ENCODE measurements at places on chromosomes 6 and 20.

DNA sequence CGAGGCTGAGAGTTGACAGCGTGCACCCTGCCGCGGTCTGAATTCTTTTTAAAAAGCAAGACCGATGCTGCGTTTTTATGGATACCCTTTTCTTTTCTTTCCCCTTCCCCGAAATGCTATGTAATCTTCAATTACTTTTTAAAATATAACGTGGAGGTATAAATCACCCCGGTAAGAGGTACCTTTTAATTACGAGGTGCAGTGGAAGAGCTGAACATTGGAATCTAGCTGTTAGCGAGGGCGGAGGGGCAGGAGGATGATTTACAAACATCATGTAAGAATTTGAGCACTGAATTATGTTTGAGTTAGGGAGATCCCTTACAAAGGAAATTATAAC is 1.2 kb downstream of the EYA2 start:
- DNase-seq, result no peak

GRCh38 chr6:121830736-121831135 is 395.3 kb downstream of the GJA1 start:
- no peak for DNase-seq

DNA sequence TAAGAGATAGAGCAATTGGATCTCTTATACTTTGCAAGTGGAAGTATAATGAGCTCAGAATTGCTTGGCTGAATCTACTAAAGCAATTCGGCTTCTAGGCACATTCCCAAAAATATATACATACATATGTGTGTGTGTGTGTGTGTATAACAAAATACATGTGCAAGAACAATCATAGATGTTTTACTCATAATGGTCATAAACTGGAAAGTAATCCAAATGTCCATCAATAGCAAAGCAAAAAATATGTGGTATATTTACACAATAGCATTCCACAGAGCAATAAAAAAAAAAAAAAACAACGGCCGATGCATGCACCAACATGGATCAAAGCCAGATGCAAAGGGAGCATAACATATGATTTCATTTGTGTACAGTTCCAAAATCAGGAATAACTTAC is 707.9 kb downstream of the RFPL4B start:
- no peak for DNase-seq

- no peak for DNase-seq
Measured at GRCh38 chr6:168111911-168112310, 32.9 kb upstream of the FRMD1 start.

DNA sequence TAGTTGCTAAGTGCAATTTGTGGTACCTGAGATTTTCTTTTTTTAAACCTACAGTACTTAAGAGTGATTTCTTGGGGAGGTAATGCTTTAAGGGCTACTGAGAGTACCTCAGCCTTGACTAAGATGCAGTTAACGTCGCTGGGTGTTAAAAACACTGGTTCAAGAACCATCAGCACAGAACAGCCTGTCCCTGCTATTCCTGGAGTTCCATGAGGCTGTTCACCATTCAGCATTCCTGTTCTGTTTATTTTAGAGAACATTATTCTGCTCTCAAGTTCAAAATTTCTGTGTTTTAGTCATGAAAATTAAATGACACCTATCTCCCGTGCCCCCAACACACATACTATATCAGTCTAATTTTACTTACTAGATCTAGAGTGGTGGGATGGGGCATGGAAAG is 1.7 kb upstream of the PRELID3B start:
- no peak for DNase-seq

- DNase-seq, result peak; percentile 26
Measured at GRCh38 chr20:24100370-24101011, 111.9 kb upstream of the GGTLC1 start.

All from activated T-helper 1 cell treated with Interleukin-2 at 50 U/mL for 16 hours (primary cell).